Stimulated activated CD8-positive, alpha-beta memory T cell treated with anti-CD3 and anti-CD28 coated beads, Interleukin-4, amount 100 ng/mL, for 1 hour (primary cell): ENCODE measurements at places on chromosomes 12 and 14.

DNA sequence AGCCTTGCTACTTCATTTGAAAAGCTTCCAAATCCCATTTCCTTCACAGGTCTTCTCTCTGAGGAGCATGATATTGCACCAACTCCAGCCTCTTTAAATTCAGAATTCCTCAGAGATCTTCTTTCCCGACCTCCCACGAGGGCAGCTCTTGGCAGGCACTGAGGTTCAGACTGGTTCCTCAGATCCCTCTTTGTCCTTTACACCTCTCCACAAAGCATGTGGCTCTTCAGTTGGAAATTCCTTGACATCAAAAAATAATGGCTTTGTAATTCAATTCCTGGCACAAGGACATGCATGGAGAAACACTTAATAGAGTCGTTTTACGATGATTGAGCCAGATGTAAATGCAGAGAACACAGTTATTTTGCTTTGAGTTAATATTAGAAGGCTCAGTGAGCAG is 63.2 kb upstream of the TMX1 start:
- no peak for DNase-seq

DNA sequence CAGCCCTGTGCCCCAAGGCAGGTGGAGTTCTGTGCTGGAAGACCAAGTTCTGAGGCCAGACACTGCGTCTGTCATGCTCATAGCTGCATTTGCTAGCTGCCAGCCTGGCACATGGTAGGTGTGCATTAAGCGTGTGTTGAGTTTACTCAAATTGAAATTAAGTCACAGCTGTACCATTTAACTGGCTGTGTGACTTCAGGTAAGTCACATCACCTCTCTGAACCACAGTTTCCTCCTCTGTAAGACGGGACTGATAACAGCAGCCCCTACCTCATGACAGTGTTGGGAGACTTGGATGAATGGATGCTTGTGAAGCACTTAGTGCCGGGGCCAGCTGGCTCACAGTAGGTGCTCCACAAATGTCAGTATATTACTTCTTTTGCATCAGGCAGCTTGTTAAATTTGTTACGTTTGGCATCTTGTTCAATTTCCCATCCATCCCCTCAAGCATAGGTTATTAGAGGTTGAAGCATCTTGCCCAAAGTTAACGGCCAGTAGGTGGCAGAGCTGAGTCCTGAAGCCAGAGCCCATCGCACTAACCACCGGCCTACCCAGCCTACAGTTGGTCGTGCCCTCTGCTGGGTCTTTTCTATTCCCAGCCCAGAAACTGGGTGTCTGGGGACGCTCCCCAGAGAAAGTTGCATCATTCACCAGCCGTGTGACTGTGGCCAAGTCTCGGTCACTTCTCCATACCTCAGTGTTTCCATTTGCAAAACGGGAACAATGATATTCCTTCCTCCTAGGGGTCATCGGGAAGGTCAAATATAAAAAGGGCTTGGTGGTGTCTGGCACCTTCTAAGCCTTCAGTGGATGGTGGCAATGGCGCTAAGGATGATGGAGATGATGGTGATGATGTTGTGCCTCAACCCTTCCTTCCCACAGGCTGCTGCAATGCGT is 4.5 kb downstream of the DAO start:
- peak; percentile 17 for DNase-seq

GRCh38 chr14:69378274-69378673 is 19.8 kb downstream of the ERH start:
- no peak for DNase-seq

DNA sequence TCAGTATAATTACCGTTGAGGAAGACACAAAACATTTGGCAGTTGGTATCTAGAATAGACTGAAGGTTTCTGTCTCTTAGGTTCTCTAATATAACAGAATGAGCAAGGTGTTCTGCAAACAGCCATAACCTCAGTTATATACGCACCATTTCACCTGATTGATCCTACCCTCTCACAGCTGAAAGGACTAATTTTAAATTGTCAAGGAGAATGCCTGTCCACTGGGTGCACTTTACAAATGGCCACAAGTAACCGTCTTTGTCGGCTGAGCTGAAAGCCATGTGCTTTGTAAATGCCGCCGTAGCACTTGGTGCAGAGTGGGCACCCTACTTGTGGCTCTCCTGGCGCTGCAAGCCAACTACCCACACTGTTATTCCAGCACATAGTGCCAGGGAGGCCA is 466.3 kb downstream of the AACS start:
- no peak for DNase-seq

DNA sequence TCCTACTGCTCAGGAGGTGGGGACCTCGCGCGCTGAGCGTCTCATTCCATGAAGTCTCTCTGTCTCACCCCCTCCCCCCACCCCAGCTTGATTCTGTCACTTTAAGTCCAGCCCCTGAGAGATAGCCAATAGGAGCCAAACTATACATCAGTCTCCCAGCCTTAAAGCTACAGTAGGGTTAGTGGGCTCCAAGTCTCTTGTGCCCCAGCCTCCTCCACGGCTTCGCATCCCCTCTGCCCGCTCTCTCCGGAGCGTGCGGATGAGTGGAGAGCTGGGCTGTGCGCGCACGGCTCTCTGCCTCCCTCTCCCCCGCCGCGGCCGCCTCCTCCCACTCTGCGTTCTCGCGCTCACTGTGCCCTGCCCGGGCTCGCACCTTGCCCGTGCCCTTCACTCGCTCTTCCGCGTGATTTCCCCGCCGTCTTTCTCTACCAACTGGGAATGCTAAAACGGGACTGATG is at the start of gene ESRRB:
ESRRB (plus strand) TSS at position 191 of the 458 bp plus-strand sequence; CDS start at position 456, 265 bp downstream.
- DNase-seq: no peak

GRCh38 chr12:56687223-56688128 is 608 bp downstream of the PTGES3 start:
- peak; percentile 9 for DNase-seq

DNA sequence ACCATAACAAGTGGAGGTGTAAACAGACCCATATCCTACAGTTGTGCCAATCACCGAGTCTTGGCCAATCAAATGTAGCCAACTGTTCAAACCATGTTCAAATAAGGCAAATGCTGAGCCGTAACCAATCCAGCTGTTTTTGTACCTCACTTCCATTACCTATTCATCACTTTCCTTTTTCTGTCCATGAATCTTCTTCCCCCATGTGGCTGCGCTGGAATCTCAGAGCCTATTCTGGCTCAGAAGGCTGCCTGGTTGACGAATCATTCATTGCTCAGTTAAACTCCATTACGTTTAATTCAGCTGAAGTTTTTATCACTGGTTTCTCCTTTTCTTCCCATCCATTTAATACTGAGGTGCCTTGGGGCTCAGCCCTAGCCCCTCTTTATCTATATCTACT is 71.1 kb downstream of the TBC1D30 start:
- no peak for DNase-seq

DNA sequence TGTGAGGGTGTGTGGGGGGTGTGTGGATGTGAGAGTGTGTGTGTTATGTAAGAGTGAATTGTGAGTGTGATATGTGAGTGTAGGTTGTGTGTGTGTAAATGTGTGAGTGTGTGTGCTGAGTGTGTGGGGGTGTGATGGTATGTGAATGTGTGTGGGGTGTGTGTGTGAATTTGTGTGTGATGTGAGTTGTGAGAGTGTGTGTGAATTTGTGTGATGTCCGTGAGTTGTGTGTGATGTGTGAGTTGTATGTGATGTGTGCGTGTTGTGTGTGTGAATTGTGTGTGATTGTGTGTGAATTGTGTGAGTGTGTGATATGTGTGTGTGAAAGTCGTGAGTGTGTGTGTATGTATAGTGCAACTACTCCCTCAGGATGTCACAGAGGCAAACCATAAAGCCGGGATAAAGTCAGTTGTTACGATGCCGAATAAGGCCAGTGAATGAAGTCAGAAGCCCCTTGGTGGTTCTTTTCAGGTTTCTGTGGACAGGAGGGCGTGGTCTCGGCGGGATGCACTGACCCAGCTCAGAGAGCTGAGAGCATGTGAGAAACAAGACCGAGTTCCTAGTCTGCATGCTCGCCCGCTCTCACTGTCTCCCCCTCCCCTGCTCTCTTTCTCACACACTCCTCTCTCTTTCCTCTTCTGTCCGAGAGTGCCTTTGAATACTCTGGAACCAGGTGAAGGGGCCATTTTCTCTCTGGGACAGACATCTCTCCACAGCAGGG is 71.8 kb upstream of the MAX start:
- DNase-seq: no peak

DNA sequence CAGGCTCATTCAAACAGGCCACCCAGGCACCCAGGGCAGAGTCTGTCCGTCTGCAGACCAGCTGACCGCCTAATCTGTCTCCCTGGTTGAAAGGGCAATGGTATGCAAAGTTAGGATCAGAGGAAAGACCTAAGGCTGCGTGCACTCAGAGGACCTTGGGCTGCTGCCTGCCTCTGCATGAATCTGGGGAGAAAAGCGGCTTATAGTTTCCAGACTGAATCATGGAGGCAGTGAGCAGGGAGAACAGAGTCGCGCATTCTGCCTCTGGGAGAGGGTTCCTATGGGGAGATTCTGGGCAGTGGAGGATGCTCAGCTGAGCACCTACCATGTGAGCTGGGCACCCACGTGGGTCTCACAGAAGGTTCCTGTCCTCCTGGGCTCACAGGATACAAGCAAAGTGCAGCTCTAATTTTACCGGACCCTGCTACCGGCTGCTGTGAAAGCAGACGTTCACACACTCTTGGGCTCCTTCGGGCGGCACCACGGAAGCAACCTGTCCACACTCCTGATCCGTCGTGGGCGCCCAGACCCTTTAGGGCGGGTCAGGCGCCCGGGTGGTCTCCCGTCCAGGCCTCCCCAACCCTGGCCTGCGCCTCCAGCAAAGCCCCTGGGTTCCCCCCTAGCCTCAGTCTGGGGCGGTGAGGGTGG is 772 bp downstream of the SCARB1 start:
- DNase-seq: no peak

DNA sequence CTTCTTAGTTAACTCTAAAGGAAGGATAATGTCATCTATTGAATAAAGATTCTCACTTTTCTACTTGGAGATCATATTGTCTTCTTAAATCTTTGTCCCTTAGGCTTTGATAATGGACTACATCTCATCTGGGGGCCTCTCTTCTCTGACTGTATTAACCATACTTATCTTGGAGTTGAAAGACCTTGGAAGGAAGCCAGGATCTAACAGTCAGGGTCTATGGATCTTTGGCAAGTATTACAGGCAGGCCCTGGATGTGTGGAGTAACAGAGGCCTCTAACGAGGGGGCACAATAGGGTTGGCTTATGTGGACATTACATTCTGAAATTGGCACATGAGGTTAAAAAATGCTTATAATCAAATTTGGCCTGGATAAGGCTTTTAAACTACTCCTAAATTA is 513.8 kb downstream of the NRXN3 start:
- no peak for DNase-seq

DNA sequence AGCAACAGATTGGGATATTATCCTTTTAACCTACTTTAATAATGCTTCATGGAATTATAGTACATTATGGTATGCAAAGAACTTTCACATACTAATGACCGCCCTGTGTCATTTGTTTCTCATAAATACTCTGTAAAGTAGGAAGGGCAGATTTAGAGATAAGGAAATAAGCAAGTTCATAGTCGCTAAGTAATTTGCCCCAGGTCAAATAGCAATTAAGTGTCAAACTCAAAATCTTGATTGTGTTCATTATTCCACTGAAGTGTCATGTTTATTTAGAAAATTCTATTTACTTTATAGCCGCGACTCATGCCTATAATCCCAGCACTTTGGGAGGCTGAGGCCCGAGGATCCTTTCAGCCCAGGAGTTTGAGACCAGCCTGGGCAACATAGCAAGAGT is 98.7 kb upstream of the ATF1 start:
- no peak for DNase-seq
